ENCODE measurements at places on chromosomes 1 and 21.

DNA sequence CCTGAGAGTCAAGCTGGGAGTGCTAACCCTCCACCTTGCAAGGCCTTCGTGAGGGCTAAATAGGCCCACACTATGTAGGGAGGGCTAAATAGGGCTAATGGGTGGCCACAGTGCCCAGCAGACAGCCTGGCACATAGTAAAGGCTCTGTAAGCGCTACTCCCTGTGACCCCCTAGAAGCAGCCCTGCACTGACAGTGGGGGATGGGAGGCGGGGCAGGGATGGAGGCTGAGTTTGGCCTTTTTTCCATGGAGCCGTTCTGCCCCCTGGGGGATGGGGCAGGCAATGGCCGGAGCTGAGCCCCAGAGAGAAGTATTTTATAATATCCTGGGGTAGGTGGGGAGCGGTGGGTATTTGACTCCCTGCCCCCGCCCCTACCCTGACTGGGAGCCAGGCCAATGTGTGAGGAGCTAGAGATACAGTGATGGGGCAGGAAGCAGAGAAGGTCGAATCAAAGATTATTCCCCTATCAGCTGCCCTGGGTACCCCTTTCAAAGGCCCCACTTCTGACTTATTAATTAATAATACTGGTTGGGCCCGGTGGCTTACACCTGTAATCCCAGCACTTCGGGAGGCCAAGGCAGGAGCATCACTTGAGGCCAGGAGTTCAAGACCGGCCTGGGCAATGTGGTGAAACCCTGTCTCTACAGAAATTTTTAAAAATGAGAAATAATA, 42.3 kb downstream of the LACTBL1 start:
- no peak for DNase-seq

DNA sequence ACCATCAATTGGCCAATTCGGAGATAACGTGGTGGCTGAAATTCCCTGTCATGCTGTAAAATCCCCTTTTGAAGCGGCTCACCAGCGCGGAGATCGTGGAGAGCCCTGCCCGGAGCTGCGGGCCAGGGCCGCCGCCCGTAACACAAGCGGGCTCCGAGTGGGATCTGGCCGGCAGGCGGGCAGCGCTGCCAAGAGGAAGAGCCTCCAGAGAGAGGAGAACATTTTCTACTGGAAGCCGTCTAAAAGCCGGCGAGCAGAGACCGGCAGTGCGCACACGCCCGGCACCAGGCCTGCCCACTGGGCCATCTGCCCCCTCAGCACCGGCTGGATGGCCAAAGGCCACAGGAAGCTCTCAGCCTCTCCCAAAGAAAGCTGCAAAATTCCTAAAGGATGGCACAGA, 15.5 kb downstream of the SSBP3 start:
- no peak for DNase-seq

DNA sequence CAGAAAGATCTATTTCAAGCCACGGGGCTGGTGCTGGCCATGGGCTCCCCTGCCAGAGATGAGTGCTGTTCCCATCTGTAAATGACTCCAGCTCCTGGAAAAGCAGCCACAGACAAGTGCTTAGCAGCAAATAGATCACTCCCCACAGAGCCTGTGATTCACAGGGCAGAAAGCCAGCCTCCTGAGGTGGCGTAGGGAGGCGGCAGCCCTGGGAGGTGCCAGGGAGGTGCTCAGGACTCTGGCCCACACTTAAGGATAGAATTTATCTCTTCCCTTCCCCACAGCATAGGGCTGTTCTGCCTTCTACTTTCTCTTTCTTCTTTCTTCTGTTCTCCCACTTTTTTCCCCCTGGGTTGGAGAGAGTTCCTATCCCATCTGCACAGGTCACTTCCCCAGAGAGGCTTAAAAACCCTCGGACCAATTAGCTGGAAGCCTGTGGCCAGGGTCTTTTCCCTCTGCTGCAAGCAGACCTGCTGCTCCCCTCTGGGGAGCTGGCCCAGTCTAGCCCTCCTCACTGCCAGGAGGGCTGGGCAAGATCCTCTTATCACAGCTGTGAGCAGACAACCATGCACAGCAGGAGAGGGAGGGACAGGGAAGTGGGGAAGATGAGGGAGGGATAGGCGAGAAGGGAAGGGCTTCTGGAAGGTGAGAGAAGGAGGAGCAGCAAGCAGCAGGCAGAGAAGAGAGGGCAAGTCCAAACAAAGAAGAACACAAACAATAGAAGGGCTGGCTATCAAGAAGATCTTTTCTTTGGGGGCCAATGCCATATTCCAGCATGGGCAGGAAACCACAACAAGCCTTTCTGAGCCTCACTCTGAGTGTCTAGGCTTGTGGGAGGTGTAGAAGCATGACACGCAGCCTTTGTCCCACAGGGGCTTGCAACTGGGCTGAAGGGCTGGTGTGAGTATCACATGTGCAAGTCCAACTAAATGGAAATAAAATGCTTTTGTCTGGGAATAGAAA, 41.0 kb downstream of the KCND3 start:
- no peak for DNase-seq

DNA sequence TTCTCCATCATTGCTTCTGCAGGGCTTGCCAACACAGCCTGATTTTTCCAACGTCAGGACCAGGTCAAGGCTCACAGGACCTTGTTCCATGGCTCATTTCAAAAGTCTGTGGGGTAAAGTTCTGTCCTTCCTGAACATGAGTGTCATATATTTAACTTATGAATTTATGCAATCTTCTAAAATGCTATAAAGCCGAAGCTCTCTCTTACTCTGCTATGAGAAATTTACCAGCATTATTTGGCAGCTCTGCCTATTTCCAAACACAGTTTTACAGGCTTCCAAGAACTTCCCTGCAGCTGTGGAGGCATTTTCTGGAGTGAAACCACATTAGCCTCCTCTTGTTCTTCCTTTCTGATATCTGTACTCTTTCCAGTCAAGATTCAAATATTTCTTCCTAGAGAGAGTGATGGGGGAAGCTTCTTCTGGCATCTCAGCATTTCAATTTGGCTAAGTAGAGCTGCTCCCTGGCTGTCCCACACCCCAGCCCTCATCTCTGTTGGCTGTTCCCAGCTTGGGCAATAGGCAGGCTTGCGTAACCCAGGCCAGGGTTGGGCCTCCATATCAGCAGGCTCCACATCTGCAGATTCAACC, 15.6 kb upstream of the HMGCS2 start:
- no peak for DNase-seq

- no peak for DNase-seq
Measured at GRCh38 chr1:5597991-5598823, 394.0 kb downstream of the NPHP4 start.

GRCh38 chr1:4010284-4010683, 110.2 kb upstream of the C1orf174 start:
- DNase-seq = no peak

DNA sequence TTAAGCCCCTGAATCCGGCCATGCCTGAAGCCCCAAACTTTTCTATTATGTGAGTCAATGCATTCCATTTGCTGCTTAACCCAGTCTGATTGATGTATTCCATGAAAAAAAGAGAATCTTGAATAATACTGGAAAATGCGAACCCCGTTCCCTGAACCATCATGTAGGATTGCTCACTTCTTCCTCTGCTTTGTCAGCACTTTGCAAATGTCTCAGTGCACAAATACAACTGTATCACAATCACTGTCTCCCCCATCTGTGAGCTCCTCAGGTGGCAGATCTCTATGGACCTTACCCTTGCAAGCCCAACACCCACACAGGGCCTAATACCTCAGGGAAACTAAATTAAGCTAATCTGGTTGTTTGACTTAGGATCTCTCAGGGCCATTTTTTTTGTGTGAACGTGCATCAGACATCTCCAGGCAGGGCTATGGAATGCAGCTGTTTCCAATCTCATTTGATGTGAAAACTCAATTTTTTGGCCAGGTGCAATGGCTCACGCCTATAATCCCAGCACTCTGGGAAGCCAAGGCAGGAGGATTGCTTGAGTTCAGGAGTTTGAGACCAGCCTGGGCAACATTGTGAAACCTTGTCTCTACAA, 2.1 kb upstream of the RCAN3 start:
- DNase-seq = no peak

DNA sequence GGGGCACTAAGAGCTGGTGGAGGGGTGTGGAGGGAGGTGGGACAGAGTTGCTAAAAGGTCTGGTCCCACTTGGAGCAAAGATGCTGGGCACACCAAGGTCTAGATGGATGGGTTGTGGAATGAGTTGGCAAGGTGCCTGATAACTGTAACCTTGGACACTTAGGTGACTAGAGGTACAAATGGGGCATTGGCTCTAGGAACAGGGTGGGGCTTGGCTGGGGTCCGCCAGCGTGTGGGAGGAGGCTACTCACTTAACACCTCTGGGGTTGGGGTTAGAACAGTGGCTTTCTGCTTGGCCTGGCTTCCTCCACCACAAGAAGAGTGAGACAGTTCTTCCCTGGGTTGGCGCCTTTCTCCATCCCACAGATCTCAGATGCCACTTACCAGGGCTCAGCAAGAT, 17.2 kb downstream of the KCNA2 start:
- DNase-seq = no peak

DNA sequence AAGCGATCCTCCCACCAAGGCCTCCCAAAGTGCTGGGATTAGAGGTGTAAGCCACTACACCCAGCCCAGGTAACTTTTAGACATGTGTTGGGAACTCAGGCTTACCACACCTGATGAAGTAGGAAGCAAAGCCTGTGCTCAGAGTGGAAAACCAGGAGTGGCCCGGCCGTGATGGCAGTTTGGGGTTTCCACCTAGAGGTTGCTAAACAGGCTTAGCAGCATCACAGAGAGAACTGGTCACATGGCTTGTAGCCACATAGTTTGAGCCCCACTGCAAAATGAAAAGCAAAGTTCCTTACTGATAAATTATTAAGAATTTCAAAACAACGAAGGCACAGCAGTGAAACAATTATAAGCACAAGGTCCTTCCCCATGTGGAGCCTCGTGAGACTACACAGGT, 142.6 kb upstream of the CXADR start:
- no peak for DNase-seq

DNA sequence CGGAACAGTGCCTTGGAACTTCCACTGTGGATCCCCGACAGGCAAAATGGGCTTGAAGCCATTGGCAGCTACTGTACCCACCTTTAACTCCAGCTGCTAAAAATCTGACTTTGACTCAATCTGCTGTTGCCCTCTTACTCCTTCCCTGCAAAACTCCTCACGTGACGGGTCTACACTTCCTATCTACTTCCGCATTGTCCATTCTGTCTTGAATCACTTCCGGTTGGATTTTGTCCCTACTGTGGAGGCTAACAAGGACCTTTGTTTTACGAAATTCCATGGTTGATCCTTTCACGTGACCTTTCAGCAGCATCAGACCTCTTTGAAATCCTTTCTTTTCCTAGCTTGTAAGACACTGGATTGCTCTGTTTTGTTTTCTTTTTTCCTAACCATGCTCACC, 268.4 kb downstream of the PRDM2 start:
- DNase-seq = no peak

DNA sequence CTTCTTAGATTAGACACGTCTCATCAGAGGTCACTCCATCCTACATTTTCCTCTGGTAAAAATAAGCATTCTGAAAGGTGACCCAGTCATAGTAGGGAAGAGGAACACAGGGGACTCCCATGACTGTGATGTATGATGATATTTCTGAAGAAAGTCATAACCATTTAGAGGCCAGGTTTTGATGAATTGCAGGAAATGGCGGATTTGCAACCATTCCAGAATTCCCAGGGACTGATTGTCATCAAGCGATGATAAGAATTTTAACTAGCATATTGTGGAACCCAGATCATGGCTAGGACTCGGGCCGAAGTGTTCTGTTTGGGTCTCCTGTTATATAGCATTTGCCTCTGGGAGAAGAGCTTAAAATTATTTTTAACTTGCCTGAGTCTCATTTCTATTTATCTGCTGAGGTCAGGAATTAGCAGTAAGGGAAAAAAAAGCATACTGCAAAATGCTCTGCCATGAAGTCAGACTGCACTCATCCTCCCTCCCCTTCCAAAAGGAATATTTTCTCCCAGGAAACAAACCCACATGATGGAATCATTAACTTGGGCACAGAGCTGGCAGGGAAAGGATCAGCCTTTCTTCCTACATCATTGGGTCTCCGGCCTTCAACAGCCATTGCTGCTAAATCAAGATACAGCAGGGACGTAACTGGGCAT, 286.7 kb downstream of the HLX start:
- DNase-seq = no peak

- DNase-seq = no peak
Measured at GRCh38 chr21:34946385-34946840, 102.7 kb downstream of the RUNX1 start.

DNA sequence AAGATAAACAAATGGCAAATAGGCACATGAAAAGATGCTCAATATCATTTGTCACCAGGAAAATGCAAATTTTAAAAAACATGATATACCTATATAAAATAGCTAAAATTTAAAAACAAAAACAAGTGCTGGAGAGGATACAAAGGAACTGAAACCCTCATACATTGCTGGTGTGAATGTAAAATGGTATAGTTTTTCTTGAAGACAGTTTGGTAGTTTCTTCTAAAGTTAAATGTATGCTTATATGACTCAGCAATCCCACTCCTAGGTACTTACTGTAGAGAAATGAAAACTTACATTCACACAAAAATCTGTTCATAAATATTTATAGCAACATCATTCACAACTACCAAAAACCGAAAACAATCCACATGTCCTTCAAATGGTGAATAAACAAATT, 11.2 kb downstream of the TAF12 start:
- DNase-seq = no peak

DNA sequence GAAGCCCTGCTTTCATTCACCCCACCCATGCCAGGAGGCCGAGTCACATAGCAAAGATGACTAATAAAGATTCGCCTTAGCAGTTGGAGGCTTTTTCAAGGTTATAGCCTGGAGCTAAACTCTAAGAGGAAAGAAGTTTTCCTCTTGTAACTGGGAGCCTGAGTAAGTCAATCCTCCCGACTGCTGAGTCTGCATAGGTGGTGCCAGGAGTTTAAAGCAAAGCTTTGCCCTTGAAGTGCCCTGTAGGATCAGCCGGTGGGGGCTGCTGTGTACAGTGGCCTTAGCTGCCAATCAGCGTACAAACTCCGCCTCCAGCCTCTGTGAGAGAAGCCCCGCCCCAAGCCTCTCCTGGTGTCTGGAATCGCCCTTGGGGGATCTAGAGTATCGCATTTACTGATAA, 147.5 kb upstream of the SPATA6 start:
- no peak for DNase-seq

DNA sequence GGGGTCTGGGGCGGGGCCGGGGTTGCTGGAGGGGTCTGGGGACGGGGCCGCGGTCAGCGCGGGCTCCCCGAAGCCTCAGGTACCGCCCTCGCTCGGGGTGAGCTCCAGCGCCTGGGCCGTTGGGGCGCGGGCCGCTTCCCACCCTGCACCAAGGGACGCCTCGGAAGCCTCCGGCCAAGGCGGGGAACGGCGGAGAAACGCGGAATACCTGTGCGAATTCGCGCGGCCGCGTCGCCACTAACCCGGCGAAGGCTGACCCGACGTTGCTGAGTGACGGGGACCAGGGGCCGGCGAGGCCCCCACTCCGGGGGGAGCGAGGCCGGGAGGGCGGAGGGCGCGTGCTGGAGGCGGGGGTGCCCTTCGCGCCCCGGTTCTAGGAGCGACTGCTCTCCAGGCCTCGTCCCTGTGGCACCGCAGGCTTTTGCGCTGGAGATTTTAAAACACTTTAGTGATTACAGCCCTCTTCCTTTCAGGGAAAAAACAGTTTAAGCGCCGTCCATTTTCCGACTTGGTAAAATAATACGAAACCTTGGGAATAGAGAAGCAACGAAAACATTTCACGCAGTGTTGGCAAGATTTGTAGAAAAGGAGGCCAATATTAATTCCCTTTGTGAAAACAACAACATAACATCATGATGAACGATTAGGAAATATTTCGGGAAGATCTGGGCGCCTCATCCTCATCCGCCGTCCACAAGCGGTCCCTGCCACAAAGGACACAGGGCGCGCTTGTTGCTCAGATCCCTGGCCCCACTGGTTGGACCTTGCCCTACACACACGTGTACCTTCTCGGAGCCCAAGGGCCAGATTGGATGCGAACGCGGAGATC, 971 bp upstream of the GNG4 start:
- no peak for DNase-seq

- no peak for DNase-seq
Measured at GRCh38 chr1:174008269-174008668, 13.9 kb downstream of the RC3H1 start.
